ENCODE measurements at places on chromosomes 4 and X.
A peak's percentile ranks its signal among the peaks of the same experiment; 100 is the strongest.

DNA sequence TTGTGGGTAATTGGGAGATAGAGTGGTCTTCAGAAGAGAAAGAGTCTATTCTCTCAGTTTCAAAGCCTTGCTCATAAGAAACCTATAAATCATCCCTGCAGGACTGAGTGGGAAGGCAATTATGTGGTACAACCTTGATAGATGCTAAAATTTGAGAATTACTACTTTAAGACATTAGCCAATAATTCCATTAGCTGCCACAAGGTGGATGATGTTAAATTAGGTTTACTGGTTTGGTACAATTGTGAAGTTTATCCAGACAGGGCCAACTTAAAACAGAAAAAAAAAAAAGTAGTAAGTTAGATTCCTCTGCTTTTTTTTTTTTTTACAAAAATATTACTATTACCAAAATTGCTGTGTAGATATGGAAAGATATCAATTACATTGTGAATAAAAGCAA lies 73.2 kb upstream of the AMOT start:
- DNase-seq = no peak

DNA sequence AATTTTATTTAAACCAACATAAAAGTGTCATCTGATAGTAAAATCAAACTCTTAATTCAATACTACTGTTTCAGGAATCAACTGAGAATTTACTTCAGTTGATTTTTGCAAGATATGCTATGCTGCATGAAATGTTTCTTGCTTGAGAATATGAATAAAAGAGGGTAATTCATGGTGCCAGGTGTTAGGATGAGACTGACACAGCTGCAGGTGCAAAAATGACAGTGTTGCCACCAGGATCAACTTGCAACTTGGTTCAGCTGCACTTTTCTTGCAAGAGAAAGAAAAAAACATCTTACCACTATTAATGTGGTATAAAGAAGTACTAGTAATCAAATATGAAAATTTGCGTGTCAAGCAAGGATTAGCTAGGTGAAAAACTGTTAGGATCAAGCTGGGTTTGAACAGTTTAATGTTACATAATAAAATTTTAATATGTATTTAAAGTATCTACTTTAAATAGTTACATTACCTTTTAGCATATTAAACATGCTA lies 49.7 kb downstream of the CHIC2 start:
- DNase-seq = no peak

GRCh38 chr4:83851261-83852084 lies 315.6 kb downstream of the GPAT3 start:
- no peak for DNase-seq

- DNase-seq = no peak
These were observed 506.9 kb downstream of the MID1IP1 start for GRCh38 chrX:39308126-39308525.

GRCh38 chr4:176193938-176194337 lies 1.4 kb downstream of the SPATA4 start:
- peak; percentile 84 for DNase-seq

GRCh38 chr4:68451246-68452211 lies 4.3 kb downstream of the TMPRSS11E start:
- peak; percentile 49 for DNase-seq

- no peak for DNase-seq
These were observed 13.8 kb downstream of the GUCY1B1 start for GRCh38 chr4:155772459-155773195.

DNA sequence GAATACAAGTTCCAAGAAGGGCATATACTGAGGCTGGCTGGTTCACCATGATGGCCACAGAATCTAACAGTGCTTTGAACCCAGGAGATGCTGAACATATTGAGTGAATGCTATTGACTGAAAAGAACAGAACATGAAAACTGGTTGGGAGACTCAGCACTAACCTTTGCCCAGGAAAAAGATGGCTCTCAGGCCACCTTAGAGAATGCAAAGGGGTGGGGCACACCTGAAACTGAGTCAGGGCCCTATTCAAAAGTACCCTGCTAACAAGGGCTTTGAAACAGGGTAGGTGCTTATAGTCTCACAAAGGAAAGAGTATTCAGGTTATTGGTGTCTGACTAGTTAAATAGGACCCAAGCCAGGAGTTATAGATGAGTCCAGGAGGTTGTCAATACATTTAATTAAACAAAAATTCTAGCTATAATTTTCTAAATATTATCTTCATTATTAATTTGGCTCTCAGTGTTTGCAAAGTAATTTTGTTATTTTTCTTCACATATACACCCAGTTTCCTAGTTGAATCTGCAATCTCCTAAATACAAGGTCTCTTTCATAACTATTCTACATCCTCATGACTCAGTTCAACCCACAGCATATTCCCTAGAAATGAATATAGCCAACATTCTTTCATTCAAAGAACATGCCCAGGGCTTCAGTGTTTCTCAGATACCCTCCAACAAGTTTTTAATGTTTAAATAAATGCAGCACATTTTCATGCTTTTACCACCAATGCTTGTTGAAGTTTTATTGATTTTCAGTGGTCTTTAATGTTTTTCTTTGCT lies 144.2 kb upstream of the RAPGEF2 start:
- DNase-seq = no peak

DNA sequence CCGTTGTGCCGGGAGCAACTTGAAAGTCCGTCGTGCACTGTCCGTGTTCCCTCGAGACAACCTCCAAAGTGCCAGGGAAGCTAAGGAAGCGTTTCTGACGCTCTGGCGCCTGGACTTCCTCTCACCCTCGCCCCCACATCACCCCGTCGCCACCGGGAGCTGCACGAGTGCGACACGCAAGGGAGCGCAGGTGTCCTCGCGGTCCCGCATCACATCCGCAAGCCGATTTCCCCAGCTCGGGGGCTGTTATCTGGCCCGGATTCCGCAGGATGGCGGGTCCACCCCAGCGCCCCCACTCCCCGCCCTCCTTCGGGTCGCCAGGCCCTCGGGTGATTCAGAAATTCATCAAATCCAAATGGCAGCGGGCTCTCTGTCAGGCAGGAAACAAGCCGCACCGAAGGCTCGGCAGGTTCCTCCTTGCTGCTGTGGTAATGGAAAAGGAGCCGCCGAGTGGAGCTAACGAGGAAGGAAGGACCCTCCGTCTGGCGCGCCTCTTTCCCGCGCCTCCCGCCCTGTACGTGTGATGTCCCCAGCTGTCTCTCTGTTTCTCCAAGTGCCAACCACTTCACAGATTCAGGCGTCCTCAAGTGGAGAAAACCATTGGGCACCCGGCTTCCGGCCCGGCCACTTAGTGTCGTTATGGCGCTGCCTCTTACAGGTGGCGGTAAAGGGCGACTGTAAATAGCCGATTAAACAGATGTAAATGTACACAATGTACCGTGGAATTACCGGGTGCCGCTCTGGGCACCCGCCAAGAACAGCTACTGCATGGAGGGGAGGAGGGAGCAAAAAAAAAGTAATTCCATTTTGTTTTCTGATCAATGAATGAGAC lies 921 bp upstream of the SETD7 start:
- DNase-seq = no peak

- no peak for DNase-seq
These were observed 11.8 kb downstream of the DGKQ start for GRCh38 chr4:961351-962230.

All from epithelial cell of prostate (primary cell).